B cell (primary cell): ENCODE measurements at places on chromosomes 3 and 15. TPM values are rescaled to one million over a fixed set of nuclear protein-coding genes. Genes with fewer than 3 reads are reported as not detected.

CASR gene
- total RNA-seq: not detected in 2 replicates

BUB1B gene
- 2.9 and 4.4 TPM in 2 replicates for total RNA-seq

SPCS1 gene
- total RNA-seq: 54.3 and 64.5 TPM in 2 replicates

SEMA5B gene
- 0.05 TPM in 1 of 2 replicates, not detected in the other for total RNA-seq

SPESP1 gene
- total RNA-seq: 0.22 and 1.1 TPM in 2 replicates

IRAK2 gene
- total RNA-seq: 23.2 and 24.6 TPM in 2 replicates

RTP1 gene
- not detected in 2 replicates for total RNA-seq

C3orf85 gene
- total RNA-seq: not detected in 2 replicates

ABHD10 gene
- 40.1 and 43.2 TPM in 2 replicates for total RNA-seq

ADAMTS9 gene
- total RNA-seq: not detected in 2 replicates

ACTRT3 gene
- total RNA-seq: 0.15 and 0.37 TPM in 2 replicates

MASP1 gene
- total RNA-seq: not detected in 2 replicates

LRTM1 gene
- total RNA-seq: not detected in 2 replicates

SPTSSB gene
- not detected in 2 replicates for total RNA-seq

TUSC2 gene
- 25.5 and 28.2 TPM in 2 replicates for total RNA-seq

EOGT gene
- total RNA-seq: 11.3 and 15.5 TPM in 2 replicates

SATB1 gene
- 56.1 and 66.5 TPM in 2 replicates for total RNA-seq

PLD1 gene
- total RNA-seq: 0.10 and 0.52 TPM in 2 replicates

TTLL3 gene
- 84.5 and 84.6 TPM in 2 replicates for total RNA-seq

C3orf49 gene
- total RNA-seq: not detected in 2 replicates

RPL14 gene
- 2,218 and 2,452 TPM in 2 replicates for total RNA-seq

GRIP2 gene
- total RNA-seq: not detected in 2 replicates

CEMIP gene
- 0.24 and 0.32 TPM in 2 replicates for total RNA-seq

SPSB4 gene
- total RNA-seq: not detected in 2 replicates

CLK3 gene
- 164 and 176 TPM in 2 replicates for total RNA-seq

SLC22A14 gene
- not detected in 2 replicates for total RNA-seq

PLCL2 gene
- 55.2 and 57.1 TPM in 2 replicates for total RNA-seq

EIF4E3 gene
- total RNA-seq: 4.2 and 5.0 TPM in 2 replicates

TUSC7 gene
- not detected in 2 replicates for total RNA-seq

NANOGP8 gene
- not detected in 2 replicates for total RNA-seq

MORC1 gene
- total RNA-seq: not detected in 2 replicates

PFN2 gene
- 8.1 and 11.2 TPM in 2 replicates for total RNA-seq

KNG1 gene
- total RNA-seq: not detected in 2 replicates

SMCO1 gene
- not detected in 2 replicates for total RNA-seq

CFAP92 gene
- total RNA-seq: not detected in 2 replicates

DNAH12 gene
- total RNA-seq: 0.17 and 0.39 TPM in 2 replicates

PIGBOS1 gene
- total RNA-seq: 14.6 and 16.4 TPM in 2 replicates

KNL1 gene
- total RNA-seq: 3.7 and 4.0 TPM in 2 replicates

TRIM42 gene
- not detected in 2 replicates for total RNA-seq

FGF12 gene
- 0.17 TPM in 1 of 2 replicates, not detected in the other for total RNA-seq

ALPK3 gene
- total RNA-seq: 0.15 and 0.24 TPM in 2 replicates

DHX36 gene
- 113 and 132 TPM in 2 replicates for total RNA-seq

GADL1 gene
- total RNA-seq: not detected in 2 replicates

TMIE gene
- total RNA-seq: not detected in 2 replicates

UPK1B gene
- not detected in 2 replicates for total RNA-seq

TOPBP1 gene
- total RNA-seq: 47.7 and 53.7 TPM in 2 replicates
